ENCODE measurements at places on chromosomes 6 and 20. TPM values are rescaled to one million over a fixed set of nuclear protein-coding genes. Genes with fewer than 3 reads are reported as not detected.

Gene TAGAP
- total RNA-seq = not detected

Gene HCRTR2
- total RNA-seq = not detected

Gene FOXA2
- not detected for total RNA-seq

Gene MYL9
- total RNA-seq = 25.4 TPM

DNA sequence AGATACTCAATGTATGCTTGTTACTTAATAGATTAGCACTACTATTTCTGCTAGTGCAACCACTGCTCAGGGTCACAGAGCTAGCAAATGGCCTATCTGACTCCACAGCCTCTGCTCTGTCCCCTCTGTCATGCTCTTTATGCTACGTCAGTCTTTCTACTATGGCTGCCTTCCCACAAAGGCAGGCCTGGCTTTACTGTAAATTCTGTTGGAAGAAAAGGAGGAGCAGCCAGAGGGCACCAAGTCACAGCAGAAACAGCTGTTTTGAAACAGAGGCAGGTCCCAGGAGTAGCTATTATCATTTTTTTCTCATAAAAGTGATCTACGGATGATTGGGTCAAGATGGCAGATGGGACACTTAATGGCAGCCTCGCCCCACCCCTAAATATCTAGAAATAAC is 10.0 kb upstream of the ELMO2 start:
- no peak for DNase-seq

- no peak for DNase-seq
Measured at GRCh38 chr6:158017621-158018040, 36.0 kb downstream of the SYNJ2 start.

- DNase-seq = no peak
Measured at GRCh38 chr20:48550814-48551213, 277.0 kb downstream of the PREX1 start.

- DNase-seq = no peak
Measured at GRCh38 chr6:144347448-144347759, 62.3 kb downstream of the UTRN start.

DNA sequence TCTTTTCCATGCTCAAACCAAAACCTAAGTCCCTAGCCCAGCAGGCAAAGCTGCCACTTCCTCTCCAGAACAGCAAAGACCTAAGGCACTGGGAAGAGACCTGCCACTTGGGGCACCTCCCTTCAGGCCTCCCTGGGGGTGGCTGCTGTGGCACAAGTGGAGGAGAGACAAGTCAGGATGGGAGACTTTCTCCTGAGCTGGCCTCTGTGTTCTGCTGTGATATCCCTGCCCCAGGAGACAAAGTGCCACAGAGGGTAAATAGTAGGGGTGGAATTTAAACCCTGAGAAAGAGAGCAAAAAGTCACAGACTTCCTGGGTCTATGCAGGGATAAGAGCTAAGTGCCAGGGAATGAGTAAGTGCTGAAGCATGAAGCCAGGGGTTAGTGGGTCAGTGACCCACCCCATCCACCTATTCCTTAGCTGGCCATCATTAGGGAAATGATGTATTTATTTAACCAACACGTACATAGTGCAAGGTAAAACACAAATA is 84.2 kb downstream of the MRPL14 start:
- no peak for DNase-seq

Measured in fibroblast of lung (primary cell).